ENCODE measurements at places on chromosomes 4 and X. TPM values are rescaled to one million over a fixed set of nuclear protein-coding genes. Genes with fewer than 3 reads are reported as not detected.
A peak's percentile ranks its signal among the peaks of the same experiment; 100 is the strongest.

DNA sequence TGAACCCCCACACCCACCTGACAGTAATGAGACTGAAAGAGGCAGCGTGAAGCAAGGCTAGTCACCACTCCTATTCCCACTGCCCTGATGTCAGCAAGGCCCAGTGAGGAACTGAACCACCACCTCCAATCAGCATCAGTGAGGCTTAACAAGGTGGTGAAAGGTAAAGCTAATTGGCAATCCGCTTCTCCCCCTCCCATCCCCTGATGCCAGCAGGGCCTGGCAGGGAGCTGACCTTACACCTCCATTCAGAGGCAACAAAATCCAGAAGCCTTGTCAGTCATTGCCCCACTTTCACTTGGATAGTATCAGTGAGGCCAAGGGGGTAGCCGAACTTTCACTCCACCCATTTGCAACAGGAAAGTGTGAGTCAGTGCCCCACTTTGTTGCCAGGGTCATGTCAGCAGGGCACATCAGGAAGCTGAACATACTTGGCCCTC lies 60.8 kb downstream of the AWAT2 start:
- DNase-seq: no peak
- no peaks in the 10 kb centered on the region for H3K36me3 ChIP-seq
- no peak overlapping the region for H3K27ac ChIP-seq
- H3K27me3 ChIP-seq: no peaks in the 10 kb centered on the region
- H3K4me1 ChIP-seq: no peaks in the 10 kb centered on the region
- H3K4me3 ChIP-seq: no peak overlapping the region

The TMEM150C gene
- total RNA-seq: 5.4 TPM

GRCh38 chr4:148089624-148090023 lies 352.6 kb downstream of the NR3C2 start:
- no peak overlapping the region for H3K4me3 ChIP-seq
- DNase-seq: peak; percentile 31
- no peak overlapping the region for H3K27ac ChIP-seq
- H3K4me1 ChIP-seq: no peaks in the 10 kb centered on the region
- H3K36me3 ChIP-seq: no peaks in the 10 kb centered on the region

GRCh38 chr4:22987870-22988269 lies 295.1 kb downstream of the GBA3 start:
- no peaks in the 10 kb centered on the region for H3K27me3 ChIP-seq
- H3K4me1 ChIP-seq: no peaks in the 10 kb centered on the region
- no peak overlapping the region for H3K27ac ChIP-seq
- no peak for DNase-seq

GRCh38 chr4:83340692-83341343 lies 6.2 kb upstream of the HPSE start:
- H3K4me3 ChIP-seq: no peak overlapping the region
- H3K36me3 ChIP-seq: no peaks in the 10 kb centered on the region
- no peaks in the 10 kb centered on the region for H3K27me3 ChIP-seq
- H3K4me1 ChIP-seq: no peaks in the 10 kb centered on the region
- H3K27ac ChIP-seq: no peak overlapping the region

GRCh38 chrX:81238166-81238565 lies 36.3 kb downstream of the SH3BGRL start:
- no peak for DNase-seq
- no peak overlapping the region for H3K4me3 ChIP-seq
- no peaks in the 10 kb centered on the region for H3K4me1 ChIP-seq
- no peaks in the 10 kb centered on the region for H3K36me3 ChIP-seq

GRCh38 chr4:100288811-100289529 lies 98.7 kb upstream of the DDIT4L start:
- no peak overlapping the region for H3K27ac ChIP-seq
- H3K27me3 ChIP-seq: no peaks in the 10 kb centered on the region
- no peaks in the 10 kb centered on the region for H3K4me1 ChIP-seq
- DNase-seq: no peak

The EREG gene
- not detected for total RNA-seq

- DNase-seq: no peak
- H3K27ac ChIP-seq: peak overlapping the region; percentile 37
- no peaks in the 10 kb centered on the region for H3K36me3 ChIP-seq
These were observed 8.7 kb upstream of the IL13RA1 start for GRCh38 chrX:118718737-118719136.

DNA sequence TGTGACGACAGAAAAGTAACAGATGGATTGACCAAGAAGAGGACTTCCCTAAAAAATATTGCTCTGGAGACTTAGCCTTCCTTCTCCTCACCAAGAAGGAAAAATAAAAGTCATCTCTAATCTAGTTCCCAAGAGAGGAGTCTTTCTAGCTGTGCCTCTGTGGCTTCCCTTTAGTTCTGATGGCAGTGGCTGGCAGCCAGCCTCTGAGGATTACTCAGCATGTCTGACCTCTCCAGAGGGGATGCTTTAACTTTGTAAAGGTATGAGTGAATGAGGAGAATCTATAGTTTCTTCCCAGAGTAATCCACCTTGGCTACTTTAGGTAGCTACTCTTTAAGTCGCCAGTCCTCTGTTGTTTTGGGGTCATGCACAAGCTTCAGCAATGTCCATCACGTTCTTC lies 163.9 kb upstream of the KIT start:
- no peak overlapping the region for H3K4me3 ChIP-seq
- H3K36me3 ChIP-seq: no peaks in the 10 kb centered on the region
- no peak overlapping the region for H3K27ac ChIP-seq

The ZCCHC12 gene
- total RNA-seq: not detected

The GRID2 gene
- not detected for total RNA-seq

The SHROOM2 gene
- 7.5 TPM for total RNA-seq

DNA sequence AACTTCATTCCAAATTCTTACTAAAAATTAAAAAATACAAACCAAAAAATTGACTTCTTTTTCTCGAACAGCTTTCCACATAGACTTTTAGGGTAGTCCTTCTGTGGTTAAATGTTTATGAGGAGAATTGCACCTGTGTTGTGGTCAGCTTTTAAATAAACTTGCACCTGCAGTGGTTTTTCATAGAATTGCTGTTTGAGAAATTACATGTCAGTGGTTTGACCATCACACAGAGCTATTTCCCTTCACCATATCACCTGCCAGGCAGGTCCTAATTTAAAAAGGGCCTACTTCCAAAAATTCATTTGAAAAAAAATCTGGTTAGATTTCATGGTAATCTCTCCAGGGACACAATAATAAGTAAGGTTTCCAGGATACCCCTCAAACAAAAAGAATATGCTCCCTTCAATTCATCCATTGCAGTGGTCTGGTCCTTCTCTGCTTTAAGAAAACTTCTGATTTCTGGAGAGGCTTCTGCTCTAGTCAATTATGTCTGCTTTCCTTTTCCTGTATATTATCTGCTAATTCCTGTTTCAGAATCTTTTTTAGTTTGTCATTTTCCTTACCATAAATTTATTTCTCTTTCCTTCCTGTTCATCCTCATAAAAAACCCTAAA lies 9.8 kb upstream of the UTP3 start:
- H3K4me1 ChIP-seq: no peaks in the 10 kb centered on the region
- no peaks in the 10 kb centered on the region for H3K36me3 ChIP-seq
- no peak overlapping the region for H3K4me3 ChIP-seq
- no peak for DNase-seq
- H3K27ac ChIP-seq: no peak overlapping the region

DNA sequence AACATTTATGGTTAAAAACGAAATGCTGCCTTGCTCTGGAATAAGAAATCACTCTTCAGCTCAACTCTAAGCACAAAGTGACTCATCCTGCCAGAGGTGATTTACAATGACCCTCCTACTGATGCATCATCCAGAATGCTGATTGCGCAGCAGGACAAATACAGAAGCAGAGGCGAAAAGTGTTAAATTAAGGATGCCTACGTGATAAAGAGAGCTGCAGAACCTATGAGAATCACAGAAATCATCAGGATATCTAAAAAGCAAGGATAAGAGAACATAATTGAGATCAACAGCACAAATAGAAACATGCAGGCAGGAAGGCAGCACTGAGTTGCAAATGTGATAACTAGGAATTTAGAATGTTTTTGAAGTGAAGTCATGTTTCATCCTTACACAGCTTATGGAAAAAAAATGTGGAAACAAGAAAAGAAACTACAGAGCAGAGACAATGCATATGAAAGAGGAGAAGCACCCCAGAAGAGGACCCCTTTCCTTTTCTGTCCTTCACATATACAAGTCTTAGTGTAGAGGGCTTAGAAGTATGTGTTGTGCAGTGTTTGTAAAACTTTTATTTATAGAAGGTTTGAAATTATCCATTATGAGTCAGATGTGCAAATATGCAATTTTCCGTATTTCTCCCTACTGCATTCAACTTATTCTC lies 188.4 kb downstream of the SLC7A11 start:
- H3K27me3 ChIP-seq: no peaks in the 10 kb centered on the region
- DNase-seq: no peak
- H3K36me3 ChIP-seq: no peaks in the 10 kb centered on the region
- H3K4me3 ChIP-seq: no peak overlapping the region
- peak overlapping the region; percentile 18 for H3K27ac ChIP-seq

GRCh38 chr4:10005632-10006031 lies 15.7 kb downstream of the SLC2A9 start:
- H3K27ac ChIP-seq: peak overlapping the region; percentile 58
- no peak overlapping the region for H3K4me3 ChIP-seq
- H3K27me3 ChIP-seq: no peaks in the 10 kb centered on the region
- H3K36me3 ChIP-seq: no peaks in the 10 kb centered on the region
- H3K4me1 ChIP-seq: peaks cover 35% of the 10 kb centered on the region

GRCh38 chrX:140723121-140723715 lies 13.7 kb downstream of the LINC00632 start:
- H3K27me3 ChIP-seq: no peaks in the 10 kb centered on the region
- no peak for DNase-seq
- no peaks in the 10 kb centered on the region for H3K36me3 ChIP-seq
- H3K4me3 ChIP-seq: no peak overlapping the region

DNA sequence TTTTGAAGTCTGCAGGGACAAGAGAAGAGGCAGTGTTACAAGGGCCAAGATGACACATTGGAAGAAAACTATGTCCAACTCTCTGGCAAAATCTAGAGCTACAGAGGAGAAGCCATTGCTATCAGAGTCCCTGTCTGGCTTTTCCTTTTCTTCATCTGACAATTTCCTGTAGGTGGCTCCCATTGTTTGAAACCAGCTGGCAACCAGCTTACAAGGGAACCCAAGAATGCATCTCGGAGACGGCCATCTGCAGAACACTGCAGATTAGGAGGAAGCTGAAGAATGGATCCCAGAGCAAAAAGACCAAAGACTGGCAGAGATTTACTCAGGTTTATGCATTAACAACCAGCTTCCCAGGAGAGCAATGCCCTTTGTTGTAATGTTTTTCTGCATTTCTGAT lies 216.2 kb upstream of the CTSO start:
- H3K4me3 ChIP-seq: no peak overlapping the region
- H3K27me3 ChIP-seq: no peaks in the 10 kb centered on the region
- no peaks in the 10 kb centered on the region for H3K4me1 ChIP-seq
- H3K36me3 ChIP-seq: no peaks in the 10 kb centered on the region
- H3K27ac ChIP-seq: no peak overlapping the region

- no peaks in the 10 kb centered on the region for H3K36me3 ChIP-seq
- no peak overlapping the region for H3K4me3 ChIP-seq
- H3K27me3 ChIP-seq: no peaks in the 10 kb centered on the region
- DNase-seq: no peak
- H3K27ac ChIP-seq: no peak overlapping the region
These were observed 182.9 kb downstream of the C4orf33 start for GRCh38 chr4:129278868-129279267.

GRCh38 chr4:80425124-80426100 lies 89.9 kb downstream of the CFAP299 start:
- H3K36me3 ChIP-seq: no peaks in the 10 kb centered on the region
- H3K27ac ChIP-seq: no peak overlapping the region
- no peaks in the 10 kb centered on the region for H3K4me1 ChIP-seq
- no peak for DNase-seq
- no peaks in the 10 kb centered on the region for H3K27me3 ChIP-seq
- H3K4me3 ChIP-seq: no peak overlapping the region

- no peaks in the 10 kb centered on the region for H3K36me3 ChIP-seq
- DNase-seq: no peak
- H3K27ac ChIP-seq: no peak overlapping the region
- H3K4me3 ChIP-seq: no peak overlapping the region
- H3K4me1 ChIP-seq: peaks cover 20% of the 10 kb centered on the region
These were observed 2.6 kb upstream of the NDUFC1 start for GRCh38 chr4:139304920-139305319.

DNA sequence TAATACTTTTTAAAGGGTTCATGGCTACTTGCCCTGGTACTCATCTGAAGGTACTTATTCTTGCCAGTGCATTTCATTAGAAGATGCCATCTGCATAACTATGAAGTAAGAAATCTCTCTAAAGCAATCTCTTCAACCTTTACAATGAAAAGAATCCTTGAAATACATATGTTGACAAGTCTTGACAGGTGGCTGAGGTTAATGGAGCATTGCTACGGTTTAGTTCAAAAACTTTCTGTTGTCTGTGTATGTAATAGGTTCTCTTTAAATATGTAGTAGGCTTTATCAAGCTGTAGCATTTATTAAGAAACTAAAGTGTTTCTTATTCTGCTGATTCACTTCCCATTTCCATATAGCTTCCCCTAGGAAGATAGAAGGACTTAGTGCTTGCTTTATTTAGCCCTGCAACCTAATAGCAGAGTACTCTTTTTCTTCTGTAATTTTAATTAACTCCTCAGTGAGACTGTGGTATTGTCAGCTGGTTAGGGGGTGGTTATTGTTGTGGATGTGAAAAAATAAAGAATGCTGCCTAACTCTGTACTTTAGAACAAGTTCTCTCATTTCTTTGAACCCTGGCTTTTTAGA lies 39.3 kb downstream of the SLAIN2 start:
- peaks cover 14% of the 10 kb centered on the region for H3K36me3 ChIP-seq
- no peaks in the 10 kb centered on the region for H3K4me1 ChIP-seq

DNA sequence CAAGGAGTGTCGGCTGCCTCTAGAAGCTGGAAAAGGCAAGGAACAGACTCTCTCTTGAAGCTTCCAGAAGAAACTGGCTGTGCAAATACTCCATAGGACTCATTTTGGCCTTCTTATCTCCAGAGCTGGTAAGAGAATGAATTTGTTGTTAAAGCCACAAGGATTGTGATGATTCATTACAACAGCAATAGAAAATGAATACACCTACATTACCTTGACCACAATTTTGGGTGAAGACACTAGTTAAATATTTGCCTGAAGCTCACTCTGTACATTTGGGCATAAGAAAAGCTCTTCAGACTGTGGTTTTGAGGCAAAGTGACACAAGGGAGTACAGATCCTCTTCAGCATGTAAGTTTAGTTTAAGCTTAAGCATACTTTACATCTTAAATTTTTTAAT lies 134.5 kb upstream of the TLL1 start:
- H3K27ac ChIP-seq: no peak overlapping the region
- H3K36me3 ChIP-seq: no peaks in the 10 kb centered on the region
- no peak for DNase-seq
- H3K27me3 ChIP-seq: no peaks in the 10 kb centered on the region

The DMP1 gene
- total RNA-seq: not detected

DNA sequence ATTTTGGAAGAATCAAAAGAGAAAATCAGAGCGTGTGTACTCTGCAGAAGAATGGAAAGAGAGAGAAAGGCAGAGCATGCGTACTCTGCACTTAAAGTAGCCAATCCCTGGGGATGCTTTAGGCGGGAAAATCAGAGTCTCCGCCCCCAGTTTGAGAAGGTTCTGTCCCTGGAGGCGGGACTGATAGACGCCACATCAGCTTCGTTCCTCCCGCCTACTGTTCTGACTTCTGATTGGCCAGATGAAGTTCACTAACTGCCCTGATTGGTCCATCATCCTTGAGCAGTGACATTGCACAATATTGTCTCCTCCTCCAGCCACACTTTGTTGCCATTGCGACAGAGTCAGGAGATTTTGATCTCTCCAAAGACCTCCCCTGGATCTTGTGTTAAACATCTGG lies 23.8 kb downstream of the SSX1 start:
- no peaks in the 10 kb centered on the region for H3K4me1 ChIP-seq
- H3K27me3 ChIP-seq: no peaks in the 10 kb centered on the region
- H3K27ac ChIP-seq: no peak overlapping the region
- no peak overlapping the region for H3K4me3 ChIP-seq
- H3K36me3 ChIP-seq: no peaks in the 10 kb centered on the region
